ENCODE measurements at places on chromosomes 7 and 10. TPM values are rescaled to one million over a fixed set of nuclear protein-coding genes. Genes with fewer than 3 reads are reported as not detected.

DNA sequence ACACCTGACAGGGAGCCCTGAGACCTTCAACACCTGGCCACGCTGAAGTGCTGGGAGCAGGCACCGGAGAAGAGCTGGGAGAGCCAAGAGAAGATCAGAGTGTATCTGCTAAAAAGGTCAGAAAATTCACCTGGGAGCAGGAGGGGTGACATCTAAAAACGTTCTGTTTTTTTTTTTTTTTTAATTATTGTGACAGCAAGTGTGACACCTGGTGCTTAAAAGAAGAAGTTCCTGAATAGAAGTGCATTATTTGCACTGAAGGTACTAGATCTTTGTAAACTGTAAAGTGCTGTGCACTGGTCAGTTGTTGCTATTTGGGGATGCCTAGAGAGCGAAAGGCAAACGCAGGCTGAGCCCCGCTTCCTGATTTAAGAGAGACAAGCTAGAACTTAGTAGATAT is 422.0 kb downstream of the PLXNA4 start:
- no peaks in the 10 kb centered on the region for H3K36me3 ChIP-seq
- no peak for DNase-seq
- H3K4me3 ChIP-seq, result no peak overlapping the region
- no peak overlapping the region for H3K27ac ChIP-seq
- no peaks in the 10 kb centered on the region for H3K27me3 ChIP-seq

DNA sequence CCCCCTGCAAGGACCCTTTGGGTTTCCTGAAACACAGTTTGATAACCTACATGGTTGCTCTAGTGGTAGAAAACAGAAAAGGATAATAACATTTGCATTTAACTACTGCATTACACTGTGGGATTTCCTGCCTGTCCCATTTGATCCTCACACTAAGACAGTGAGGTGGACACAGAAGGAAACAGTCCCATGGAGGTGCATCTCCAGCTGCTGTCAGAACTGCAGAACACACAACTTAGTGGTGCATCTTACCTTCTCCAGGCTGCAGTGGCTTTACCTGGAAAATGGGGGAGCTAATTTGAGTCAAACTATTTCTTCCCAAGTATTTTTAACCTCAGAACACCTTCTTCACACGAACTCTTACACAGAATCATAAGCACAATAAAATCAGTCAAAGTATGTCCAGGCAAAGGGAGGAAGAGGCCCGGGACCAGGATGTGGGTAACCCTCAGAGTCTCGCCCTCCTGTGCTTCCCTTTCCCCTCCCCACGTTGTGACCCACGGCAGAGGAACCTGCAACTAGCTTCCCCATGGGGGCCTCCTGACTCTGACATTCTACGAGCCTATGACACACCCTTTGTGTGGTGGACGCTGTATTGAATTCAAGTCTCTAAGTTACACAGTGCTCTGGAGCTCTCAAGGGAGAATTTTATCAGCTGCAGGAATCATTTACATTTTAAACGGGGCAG is 33.7 kb downstream of the SCRN1 start:
- H3K27me3 ChIP-seq, result no peaks in the 10 kb centered on the region
- DNase-seq, result no peak
- no peak overlapping the region for H3K27ac ChIP-seq
- H3K4me3 ChIP-seq, result no peak overlapping the region
- H3K36me3 ChIP-seq, result peaks cover 9% of the 10 kb centered on the region
- H3K4me1 ChIP-seq, result no peaks in the 10 kb centered on the region

DNA sequence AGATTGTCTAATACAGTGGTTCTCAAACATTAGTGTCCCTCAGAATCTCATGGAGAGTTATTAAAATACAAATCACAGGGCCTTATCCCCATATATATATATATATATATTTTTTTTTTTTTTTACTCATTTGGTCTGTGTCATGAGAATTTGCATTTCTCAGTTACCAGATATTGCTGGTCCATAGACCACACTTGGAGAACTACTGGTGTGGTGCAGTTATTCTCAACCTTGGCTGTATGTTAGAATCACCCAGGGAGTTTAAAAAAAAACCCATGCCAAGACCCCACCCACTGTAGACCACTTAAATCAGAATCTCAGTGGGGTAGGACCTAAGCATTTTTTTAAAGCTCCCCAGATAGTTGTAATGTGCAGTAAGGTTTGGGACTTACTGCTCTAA is 179.9 kb downstream of the AUTS2 start:
- no peak for DNase-seq
- H3K27me3 ChIP-seq, result no peaks in the 10 kb centered on the region
- no peaks in the 10 kb centered on the region for H3K4me1 ChIP-seq
- no peaks in the 10 kb centered on the region for H3K36me3 ChIP-seq

Gene MNX1
- not detected for total RNA-seq

DNA sequence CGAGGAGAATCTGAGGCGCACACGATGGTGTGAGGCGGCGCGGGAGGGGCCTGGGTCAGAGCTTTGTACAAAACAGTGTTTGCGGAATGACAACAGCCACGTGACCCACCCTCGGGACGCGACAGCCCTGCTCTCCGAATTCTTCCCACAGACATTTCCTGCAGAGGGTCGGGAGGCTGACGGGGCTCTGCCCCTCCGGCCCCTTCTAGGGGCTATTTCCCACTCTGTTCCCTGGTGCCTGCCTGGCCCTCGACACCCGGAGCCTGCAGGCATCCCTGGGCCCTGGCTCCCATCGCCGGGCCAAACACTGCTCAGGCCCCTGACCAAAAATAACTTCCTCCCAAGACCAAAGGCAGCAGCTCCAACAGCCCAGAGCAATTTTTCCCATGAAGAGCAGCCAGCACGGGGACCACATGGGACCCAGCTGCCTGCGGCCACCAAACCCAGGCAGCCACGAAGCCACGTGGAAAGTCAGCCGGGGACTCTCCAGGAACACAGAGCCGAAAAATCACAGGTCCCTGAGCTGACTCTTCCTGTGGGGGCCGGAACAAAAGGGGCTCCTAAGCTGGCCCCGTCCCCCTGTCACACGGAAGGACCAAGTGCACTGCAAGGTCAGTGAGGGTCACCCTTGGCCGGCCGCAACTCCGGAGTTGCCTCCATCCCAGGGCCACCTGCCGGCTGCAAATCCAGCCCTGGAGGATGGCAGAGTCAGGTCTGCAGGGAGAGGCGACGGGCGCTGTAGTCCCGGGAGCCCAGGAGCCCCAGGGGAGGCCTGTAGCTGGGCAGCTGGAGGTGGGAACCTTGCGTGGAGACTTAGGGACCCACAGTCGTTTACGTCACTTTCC is 42.0 kb downstream of the PAPOLB start:
- H3K4me3 ChIP-seq, result no peak overlapping the region
- H3K4me1 ChIP-seq, result no peaks in the 10 kb centered on the region
- H3K27ac ChIP-seq, result no peak overlapping the region

- no peaks in the 10 kb centered on the region for H3K27me3 ChIP-seq
- H3K4me1 ChIP-seq, result no peaks in the 10 kb centered on the region
These were observed 83.9 kb downstream of the CXCL12 start for GRCh38 chr10:44300666-44301649.

DNA sequence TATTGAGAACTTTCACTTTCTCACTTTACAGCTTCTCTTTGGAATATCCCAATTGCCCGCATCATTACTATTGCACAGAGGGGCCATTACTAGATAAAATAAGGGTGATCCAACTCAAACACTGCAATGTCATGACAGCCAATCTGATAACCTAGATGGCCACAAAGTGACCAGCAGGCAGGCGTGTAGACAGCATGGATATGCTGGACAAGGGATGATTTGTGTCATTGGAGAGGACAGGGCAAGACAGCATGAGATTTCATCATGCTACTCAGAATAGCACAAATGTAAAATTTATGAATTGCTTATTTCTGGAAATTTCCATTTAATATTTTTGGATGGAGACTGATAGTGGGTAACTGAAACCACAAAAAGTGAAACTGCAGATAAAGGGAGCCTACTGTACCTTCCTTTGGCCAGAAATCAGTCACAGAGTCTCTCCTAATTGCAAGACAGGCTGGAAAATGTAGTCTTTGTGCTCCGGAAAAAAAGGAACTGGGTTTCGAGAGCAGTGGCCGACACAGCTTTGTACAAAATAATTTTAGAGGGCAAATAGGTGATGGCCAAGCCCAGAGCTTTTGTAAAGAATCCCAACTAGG is 6.1 kb upstream of the GSDME start:
- H3K27ac ChIP-seq, result no peak overlapping the region
- H3K36me3 ChIP-seq, result no peaks in the 10 kb centered on the region
- DNase-seq, result no peak
- H3K4me1 ChIP-seq, result no peaks in the 10 kb centered on the region
- no peak overlapping the region for H3K4me3 ChIP-seq
- peaks cover 17% of the 10 kb centered on the region for H3K27me3 ChIP-seq

GRCh38 chr10:125038637-125039036 is 96.7 kb downstream of the ZRANB1 start:
- peaks cover 12% of the 10 kb centered on the region for H3K4me1 ChIP-seq
- no peak overlapping the region for H3K27ac ChIP-seq
- DNase-seq, result no peak
- no peaks in the 10 kb centered on the region for H3K36me3 ChIP-seq
- no peak overlapping the region for H3K4me3 ChIP-seq

Gene PRPF18
- 21.0 TPM for total RNA-seq

GRCh38 chr7:69187824-69188333 is 410.4 kb upstream of the AUTS2 start:
- no peak overlapping the region for H3K27ac ChIP-seq
- no peak overlapping the region for H3K4me3 ChIP-seq
- H3K36me3 ChIP-seq, result no peaks in the 10 kb centered on the region

Gene PRKG1
- 0.18 TPM for total RNA-seq

DNA sequence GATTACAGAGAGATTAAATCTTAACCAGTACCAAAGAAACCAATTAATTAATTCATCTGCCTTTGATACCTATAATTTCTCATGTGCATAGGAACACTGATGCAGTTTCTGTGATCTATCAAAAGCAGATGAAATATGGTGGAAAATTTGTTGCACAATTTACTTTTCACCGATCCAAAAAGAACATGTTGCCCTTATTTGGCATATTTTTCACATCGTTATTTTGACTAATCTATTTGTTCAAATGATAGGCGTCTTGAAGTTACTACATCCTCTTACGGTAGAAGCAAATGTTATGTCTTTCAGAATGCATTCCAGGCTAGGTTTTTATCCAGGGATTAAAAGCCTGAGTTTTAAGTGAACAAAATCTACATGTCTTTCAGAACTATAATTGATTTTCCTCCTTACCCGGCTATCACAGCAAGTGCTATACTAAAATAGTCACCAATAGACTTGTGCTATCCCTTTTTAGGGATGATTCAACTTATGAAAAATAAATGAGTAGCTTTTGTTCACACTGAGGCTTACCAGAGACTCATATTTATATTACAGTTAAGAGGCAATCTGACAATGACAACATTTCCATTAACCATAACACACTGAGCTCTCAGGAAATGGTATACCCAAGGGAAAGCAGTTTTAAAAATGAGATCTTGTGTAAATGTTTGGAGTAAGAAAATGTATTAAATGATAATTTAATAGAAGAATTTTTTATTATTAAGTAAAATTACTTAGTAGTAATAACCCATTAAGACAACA is 16.8 kb upstream of the TES start:
- no peak overlapping the region for H3K4me3 ChIP-seq
- H3K36me3 ChIP-seq, result no peaks in the 10 kb centered on the region
- no peak for DNase-seq
- H3K4me1 ChIP-seq, result no peaks in the 10 kb centered on the region
- no peaks in the 10 kb centered on the region for H3K27me3 ChIP-seq
- no peak overlapping the region for H3K27ac ChIP-seq

GRCh38 chr7:100119970-100120732 is 717 bp downstream of the CNPY4 start:
- no peaks in the 10 kb centered on the region for H3K36me3 ChIP-seq
- DNase-seq, result no peak
- peaks cover 11% of the 10 kb centered on the region for H3K4me1 ChIP-seq
- H3K4me3 ChIP-seq, result peak overlapping the region; percentile 70
- H3K27ac ChIP-seq, result peak overlapping the region; percentile 83

DNA sequence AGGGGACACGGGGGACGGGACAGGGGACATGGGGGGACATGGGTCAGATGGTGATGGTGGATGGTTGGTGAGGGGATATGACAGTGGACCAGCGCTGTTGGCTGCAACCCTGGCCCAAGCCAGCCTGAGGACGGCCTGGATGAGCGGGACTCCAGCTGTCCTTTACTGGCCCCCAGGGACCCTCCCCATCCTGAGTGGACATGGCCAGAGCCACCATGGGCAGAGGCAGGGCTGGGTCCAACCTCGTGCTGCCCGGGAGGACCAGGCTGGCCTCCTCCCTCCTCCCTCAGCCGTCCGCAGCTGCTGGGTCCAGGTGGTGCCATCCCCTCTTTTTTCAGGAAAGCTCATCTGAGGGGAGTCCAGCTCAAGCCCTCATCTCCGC is 30.4 kb downstream of the GET4 start:
- H3K36me3 ChIP-seq, result no peaks in the 10 kb centered on the region
- no peak for DNase-seq
- H3K27me3 ChIP-seq, result peaks cover 6% of the 10 kb centered on the region
- no peak overlapping the region for H3K4me3 ChIP-seq

Gene SNX10
- 1.2 TPM for total RNA-seq

Data from endothelial cell of umbilical vein (primary cell).